CD8-positive, alpha-beta T cell (primary cell): ENCODE measurements at places on chromosomes 7 and 10.

- DNase-seq, result no peak
These were observed 45.8 kb downstream of the FKBP6 start for GRCh38 chr7:73373741-73374140.

GRCh38 chr10:58715061-58715460 lies 202.4 kb downstream of the BICC1 start:
- DNase-seq, result no peak

- DNase-seq, result no peak
These were observed 179.9 kb upstream of the PRKCQ start for GRCh38 chr10:6759961-6760360.

- no peak for DNase-seq
These were observed 470.7 kb upstream of the AKR1E2 start for GRCh38 chr10:4355350-4355749.

- DNase-seq, result no peak
These were observed 14.0 kb downstream of the HABP2 start for GRCh38 chr10:113566888-113567287.

DNA sequence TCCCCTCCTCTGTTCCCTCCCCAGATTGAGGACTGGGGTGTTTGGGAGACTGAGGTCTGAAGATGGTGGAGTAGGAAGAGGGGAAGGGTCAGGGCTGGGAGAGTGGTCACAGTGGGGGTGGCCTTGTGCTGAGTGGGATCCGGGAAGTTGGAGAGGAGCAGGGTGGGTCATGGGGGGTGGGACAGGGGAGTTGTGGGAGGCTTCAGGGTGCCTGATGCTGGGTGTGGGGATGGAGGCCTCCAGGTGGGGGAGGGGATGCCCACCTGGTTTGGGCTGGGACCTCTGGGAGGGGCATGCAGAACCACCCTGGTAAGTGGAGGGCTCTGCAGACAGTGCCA lies 2.6 kb downstream of the ZNF775 start:
- DNase-seq, result no peak

DNA sequence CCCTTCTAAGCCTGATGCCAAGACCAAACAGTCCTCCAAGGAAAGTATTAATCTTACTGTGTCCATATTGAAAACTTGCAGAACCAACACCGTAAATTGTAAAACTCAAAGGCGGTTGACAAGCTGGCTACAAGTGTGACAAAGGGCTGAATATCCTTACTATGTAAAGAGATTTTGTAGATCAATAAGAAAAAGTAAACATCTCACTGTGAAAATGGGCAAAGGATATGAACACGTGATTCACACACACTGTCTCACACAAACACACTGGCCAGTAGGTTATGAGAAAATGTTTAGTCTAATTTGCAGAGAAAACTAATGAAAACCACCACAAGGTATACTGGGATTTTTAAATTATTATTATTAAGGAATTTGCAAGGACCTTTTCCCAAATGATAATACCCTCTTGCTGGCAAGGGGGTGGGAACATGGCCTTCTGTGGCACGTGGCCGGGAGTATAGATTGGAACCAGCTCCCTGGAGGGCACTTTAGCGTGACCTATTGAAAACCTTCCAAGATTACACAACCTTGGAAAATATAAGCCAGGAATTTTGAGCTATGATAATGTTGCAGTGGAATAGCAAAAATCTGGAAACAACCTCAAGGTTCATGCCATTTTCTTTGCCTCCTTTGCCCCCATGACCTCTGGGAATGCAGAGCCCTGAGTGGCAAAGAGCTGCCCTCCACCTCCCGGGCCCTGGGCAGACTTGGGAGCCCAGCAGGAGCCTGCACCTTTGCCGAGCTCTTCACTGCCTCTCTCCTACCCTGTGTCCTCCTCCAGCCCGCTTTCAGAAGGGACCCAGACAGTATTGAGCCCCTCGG lies 26.2 kb upstream of the SLC29A3 start:
- no peak for DNase-seq

DNA sequence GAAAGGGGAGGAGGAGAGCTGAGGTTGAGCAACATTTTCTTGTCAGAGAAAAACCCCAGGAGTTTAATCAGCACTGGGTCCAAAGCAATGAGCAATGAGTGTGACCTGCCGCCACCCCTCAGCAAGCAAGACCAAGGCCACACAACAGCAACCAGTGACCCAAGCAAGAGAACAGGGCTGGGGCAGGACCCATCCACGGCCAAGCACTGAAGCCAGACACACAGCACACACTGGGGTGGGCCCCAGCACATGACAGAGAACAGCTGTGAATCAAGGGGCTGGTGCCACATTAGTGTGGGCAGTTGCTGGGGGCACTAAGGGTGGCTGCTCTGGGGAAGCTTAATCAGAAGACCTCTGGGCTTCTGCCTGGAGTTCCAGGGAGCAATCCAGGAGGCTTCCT lies 16.2 kb downstream of the TMEM72 start:
- no peak for DNase-seq

GRCh38 chr7:23026164-23026563 lies 12.2 kb upstream of the HYCC1 start:
- DNase-seq, result no peak

- DNase-seq, result no peak
These were observed 6.5 kb downstream of the COBL start for GRCh38 chr7:51310131-51310583.

- no peak for DNase-seq
These were observed 41.7 kb downstream of the SGMS1 start for GRCh38 chr10:50582046-50582445.

GRCh38 chr7:47602272-47603004 lies 20.5 kb upstream of the TNS3 start:
- DNase-seq, result no peak

GRCh38 chr7:114760477-114760876 lies 161.4 kb upstream of the MDFIC start:
- no peak for DNase-seq

DNA sequence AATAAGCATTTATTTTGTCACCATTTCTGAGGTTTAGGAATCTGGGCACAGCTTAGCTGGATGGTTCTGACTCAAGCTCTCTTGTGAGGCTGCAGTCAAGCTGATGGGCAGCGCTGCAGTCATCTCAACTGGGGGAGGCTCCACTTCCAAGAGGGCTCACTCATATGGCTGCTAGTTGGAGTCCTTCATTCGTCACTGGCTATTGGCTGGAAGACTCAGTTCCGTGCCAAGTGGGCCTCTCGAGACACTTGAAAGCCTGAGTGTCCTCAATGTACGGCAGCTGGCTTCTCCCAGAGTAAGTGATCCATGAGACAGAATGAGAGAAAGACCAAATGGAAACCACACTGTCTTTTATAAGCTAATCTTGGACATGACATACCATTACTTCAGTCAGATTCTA lies 21.6 kb upstream of the COL13A1 start:
- DNase-seq, result no peak

DNA sequence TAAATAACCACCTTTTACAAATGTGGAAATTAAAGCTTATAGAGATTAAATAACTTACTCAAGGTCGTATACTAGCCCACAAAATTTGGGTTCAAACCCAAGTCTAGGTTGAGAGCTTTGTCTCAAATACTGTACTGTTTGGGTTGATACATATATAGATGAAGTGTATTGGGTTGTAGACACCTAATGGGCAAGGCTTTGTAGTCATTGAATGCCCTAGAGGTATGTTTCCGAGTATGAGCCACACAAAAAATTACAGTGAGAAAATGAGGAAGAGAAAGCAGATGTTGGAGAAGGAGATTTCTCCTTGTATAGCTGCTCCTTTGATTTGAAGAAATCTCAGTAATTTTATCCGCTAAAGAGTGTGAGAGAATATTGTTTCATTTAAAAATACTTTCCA lies 60.6 kb downstream of the C1GALT1 start:
- no peak for DNase-seq

DNA sequence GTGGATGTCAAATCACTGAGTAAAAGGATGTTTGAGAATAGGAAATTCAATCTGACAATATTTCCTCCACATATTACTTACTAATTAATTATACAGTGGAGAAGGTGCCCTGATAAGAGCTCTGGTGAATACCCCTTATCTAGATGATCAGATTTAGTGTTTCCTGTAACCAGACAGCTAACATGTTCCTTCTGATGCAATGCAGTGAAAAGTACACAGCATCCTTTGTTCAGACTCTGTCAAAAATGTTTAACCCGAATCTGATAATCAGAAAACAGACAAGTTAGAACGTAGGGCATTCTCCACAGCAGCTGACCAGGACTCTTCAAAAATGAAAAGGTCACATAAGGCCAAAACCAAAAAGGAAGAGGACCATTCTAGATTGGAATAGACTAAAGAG lies 46.2 kb downstream of the WDR11 start:
- no peak for DNase-seq
